Activated T-helper 1 cell treated with anti-CD3 and anti-CD28 coated beads, Interleukin-12 subunit alpha, Interleukin-12 subunit beta, Interleukin-2, Interleukin-4 antibody, amounts not matched to agents 30 ng/mL and 10 ng/mL and 1 ng/mL, durations not matched to agents 14 hours and 24 hours and 36 hours (primary cell): ENCODE measurements at places on chromosomes 11 and 22.
A peak's percentile ranks its signal among the peaks of the same experiment; 100 is the strongest.

DNA sequence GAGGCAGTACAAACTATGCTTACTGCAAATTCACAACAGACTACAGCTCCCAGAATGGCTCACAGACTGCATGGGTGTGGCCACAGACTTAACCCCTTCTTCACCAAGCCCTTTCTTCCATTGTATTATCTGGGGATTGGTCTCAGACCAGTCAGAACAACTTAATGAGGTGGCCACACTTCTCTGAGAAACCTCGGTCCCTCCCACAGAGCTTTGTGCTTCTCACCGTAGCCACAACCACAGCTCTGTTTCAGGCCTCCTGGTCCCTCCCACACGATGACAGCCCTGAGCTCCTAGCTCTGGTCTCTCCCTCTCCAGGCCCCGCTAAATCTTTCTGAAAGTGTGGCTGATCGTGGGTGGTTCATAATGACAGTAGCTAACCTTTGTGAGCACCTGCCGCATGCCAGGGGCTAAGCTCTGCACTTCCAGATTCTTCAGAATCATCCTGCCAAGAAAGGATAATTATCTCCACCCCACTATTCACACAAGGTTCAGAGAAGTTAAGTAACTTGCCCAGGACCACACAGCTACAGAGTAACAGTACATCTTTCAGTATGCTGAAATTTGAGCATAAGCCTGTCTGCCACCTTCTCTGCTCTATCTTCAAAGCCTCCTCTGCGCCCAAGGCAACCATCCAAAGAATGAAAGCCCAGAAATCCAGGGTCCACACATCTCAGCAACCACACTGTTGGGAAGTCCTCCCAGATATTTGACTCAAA is 5.4 kb downstream of the PDE2A start:
- peak; percentile 43 for DNase-seq

DNA sequence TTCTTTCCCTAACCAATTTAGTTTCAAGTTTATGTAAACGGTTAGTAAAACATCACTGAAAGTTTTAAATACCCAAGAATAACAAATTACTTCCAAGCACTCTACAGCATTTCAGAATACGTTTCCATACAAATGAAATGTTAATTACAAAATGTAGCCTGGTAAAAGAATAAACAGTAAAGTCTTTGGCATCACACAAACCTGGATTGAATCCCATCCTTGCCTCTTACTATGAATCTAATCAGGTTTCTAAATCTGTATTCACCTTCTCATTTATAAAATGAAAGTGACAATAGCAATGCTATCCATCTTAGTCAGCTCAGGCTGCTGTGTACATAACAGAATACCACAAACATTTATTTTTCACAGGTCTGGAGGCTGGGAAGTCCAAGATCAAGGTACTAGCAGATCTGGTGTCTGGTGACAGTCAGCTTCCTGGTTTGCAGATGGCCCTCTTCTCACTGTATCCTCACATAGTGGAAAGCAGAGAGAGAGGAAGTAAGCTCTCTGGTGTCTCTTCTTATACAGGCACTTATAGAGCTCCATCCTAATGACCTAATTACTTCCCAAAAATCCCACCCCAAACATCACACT is 19.2 kb downstream of the FAM168A start:
- no peak for DNase-seq

- DNase-seq, result no peak
Observed at GRCh38 chr11:26891501-26891900, 102.4 kb upstream of the FIBIN start.

GRCh38 chr22:19059481-19060278 is 62.5 kb downstream of the DGCR2 start:
- no peak for DNase-seq

DNA sequence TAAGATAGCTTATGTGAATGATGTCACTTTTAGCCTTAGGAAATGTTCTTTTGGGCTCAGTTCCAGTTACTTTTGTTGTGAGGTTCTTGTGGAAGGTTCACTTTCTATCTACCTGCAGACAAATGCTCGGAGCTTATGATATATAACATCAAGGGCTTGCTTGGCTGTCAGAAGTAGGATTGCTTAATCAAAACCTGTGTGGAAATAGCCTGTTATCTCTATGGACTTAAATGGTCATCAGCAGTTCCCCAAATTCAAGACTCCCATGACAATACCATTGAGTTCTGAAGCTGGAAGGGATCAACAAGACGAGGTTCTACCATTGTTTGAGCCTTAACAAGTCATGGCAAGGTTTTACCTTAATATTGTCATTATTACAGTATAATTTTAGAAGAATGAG is 43.8 kb downstream of the FLI1 start:
- no peak for DNase-seq

DNA sequence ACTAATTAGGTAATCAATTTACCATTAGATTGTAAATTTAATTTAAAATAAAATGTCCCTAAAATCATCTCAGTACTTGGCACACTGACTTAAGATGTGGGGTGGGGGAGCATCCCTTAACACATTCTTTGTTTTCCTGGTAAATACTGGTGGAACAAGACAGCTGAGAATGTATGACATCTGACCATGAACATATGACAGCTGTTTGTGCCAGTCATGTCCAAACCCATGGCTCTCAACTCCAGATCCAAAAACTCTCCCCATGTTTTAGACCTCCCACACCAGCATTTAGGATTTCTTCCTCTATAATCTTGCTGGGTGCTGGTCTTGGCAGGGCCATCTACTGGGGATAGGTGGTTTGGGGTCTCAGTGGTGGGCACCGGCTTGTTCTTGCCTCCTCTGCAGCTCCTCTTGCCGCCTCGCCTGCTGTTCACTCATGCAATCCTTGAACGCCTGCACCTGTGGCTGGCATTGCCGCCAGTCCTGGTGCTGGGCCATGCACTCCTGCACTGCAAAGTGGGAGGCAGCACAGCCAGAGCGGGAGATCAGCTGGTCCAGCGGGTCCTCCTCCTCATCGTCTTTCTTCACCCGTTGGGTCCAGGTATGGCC is 3.8 kb downstream of the COA4 start:
- no peak for DNase-seq

DNA sequence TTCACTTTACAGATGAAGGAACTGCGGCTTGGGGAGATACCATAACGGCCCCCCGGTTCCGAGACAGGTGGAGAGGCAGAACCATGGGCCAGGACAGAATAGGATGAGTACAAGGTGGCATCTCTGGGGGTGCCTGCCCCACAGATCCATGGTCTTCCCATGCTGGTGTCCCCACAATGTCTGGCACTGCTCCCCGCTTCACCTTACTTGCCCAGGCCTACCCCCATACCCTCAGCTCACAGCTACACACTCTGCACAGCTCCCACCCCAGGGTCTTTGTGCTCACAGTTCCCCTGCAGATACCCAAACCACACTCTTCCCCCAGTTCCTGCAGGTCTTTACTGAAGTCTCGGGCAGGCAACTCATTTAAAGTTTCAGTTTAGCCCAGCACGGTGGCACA is 11.4 kb upstream of the DGCR8 start:
- no peak for DNase-seq
